ENCODE measurements at places on chromosomes 4 and X.
A peak's percentile ranks its signal among the peaks of the same experiment; 100 is the strongest.

- no peak overlapping the region for H3K4me3 ChIP-seq
- no peaks in the 10 kb centered on the region for H3K36me3 ChIP-seq
- DNase-seq = no peak
- H3K27ac ChIP-seq = no peak overlapping the region
- H3K4me1 ChIP-seq = no peaks in the 10 kb centered on the region
- no peaks in the 10 kb centered on the region for H3K27me3 ChIP-seq
These were observed 463.9 kb downstream of the RAPGEF2 start for GRCh38 chr4:159566786-159567185.

GRCh38 chr4:70008771-70009170 is 13.0 kb downstream of the STATH start:
- no peaks in the 10 kb centered on the region for H3K36me3 ChIP-seq
- no peaks in the 10 kb centered on the region for H3K4me1 ChIP-seq
- no peaks in the 10 kb centered on the region for H3K27me3 ChIP-seq
- H3K4me3 ChIP-seq = no peak overlapping the region
- H3K27ac ChIP-seq = no peak overlapping the region

- H3K4me3 ChIP-seq = no peak overlapping the region
- no peak overlapping the region for H3K27ac ChIP-seq
- no peaks in the 10 kb centered on the region for H3K27me3 ChIP-seq
- no peak for DNase-seq
These were observed 458.5 kb downstream of the AFF2 start for GRCh38 chrX:148958901-148959300.

DNA sequence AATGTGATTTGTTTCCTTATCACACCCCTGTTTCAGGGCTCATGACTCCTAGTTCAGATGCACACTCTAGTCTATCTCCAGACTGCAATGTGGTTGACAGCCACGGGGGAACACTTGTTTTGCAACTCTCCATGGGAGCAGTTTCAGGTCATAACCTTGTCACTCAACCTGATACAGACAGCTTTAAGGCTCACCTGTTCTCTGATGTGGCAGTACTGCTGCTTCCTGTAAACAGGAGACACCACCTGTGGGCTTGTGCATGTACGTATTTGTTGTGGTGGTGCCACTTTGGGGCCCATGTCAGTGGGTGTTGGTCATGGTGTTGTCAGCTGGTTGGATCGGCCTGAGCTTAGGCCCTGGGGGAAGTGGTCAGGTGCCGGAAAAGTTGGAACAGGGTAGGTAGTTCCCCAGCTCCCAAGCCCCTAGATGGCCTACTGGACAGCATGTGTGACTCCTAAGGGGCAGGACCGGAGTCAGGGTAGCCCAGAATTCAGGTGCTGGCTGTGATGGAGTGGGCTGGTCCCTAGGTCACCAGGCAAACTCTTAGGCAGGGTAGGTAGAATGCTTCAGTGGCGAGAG is 46.2 kb downstream of the FAM9B start:
- H3K27me3 ChIP-seq = no peaks in the 10 kb centered on the region
- no peak overlapping the region for H3K27ac ChIP-seq
- no peaks in the 10 kb centered on the region for H3K36me3 ChIP-seq

- DNase-seq = no peak
- no peaks in the 10 kb centered on the region for H3K36me3 ChIP-seq
- no peak overlapping the region for H3K27ac ChIP-seq
These were observed 17.1 kb upstream of the GPRIN3 start for GRCh38 chr4:89324671-89325070.

DNA sequence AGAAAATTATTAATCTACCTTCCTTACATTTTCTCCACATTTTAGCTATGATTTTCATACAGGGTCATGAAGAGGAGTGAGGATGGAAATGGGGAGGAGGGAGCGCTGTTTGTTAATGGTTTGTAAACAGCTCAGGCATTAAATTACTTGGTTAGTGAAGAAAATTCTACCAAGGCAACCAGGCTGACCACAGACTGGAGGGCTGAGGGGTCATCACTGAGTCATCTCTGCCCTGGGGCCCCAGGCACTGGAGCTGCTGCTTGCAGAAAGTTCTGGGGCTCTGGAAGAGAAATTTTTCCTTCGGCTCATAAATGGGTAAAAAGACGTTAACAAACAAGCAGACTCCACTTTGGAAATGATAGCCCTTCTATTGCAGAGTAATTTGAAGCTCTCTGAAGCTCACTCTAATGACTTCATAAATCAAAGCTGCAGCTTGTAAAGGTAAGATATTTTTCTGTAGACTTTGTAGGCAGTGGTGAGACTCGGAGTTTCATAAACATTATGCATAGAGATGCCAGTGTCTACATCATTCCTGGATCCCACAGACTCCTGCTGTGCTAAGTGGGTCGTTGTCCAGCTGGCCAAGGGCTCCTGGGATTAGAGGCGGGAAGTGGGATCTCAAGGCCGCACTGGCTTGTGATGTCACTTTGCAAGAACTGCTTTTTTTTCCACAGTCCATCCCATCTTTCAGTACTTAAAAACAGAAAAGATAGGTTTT is 159.6 kb downstream of the PTTG2 start:
- H3K27me3 ChIP-seq = no peaks in the 10 kb centered on the region
- no peak for DNase-seq
- H3K27ac ChIP-seq = no peak overlapping the region
- H3K36me3 ChIP-seq = peaks cover 30% of the 10 kb centered on the region

DNA sequence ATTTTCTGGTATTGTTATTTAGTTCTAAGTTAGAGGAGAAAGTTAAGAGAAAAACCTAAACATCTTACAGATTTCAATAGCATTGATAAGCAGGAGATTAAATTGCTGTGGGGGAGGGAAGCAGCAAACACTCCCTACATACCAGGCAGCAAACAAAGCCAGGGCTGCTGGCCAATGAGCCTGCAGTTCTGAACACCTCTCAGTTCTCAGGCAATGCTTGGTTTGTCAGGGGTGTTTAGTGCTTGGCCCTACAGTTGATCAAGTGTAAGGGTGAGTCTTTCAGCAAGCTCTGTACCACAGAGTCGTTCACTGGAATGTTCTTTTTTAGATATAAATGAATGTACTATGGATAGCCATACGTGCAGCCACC is 38.6 kb downstream of the EGFL6 start:
- DNase-seq = no peak
- no peak overlapping the region for H3K4me3 ChIP-seq
- H3K27me3 ChIP-seq = no peaks in the 10 kb centered on the region
- H3K27ac ChIP-seq = no peak overlapping the region
- H3K4me1 ChIP-seq = no peaks in the 10 kb centered on the region
- H3K36me3 ChIP-seq = no peaks in the 10 kb centered on the region

GRCh38 chr4:101037249-101037648 is 310.1 kb downstream of the PPP3CA start:
- no peak for DNase-seq
- H3K4me3 ChIP-seq = peak overlapping the region; percentile 67
- H3K36me3 ChIP-seq = peaks cover 12% of the 10 kb centered on the region
- H3K27me3 ChIP-seq = no peaks in the 10 kb centered on the region
- peaks cover 26% of the 10 kb centered on the region for H3K4me1 ChIP-seq
- H3K27ac ChIP-seq = peak overlapping the region; percentile 86

GRCh38 chrX:70432936-70433847 is 10.1 kb downstream of the GDPD2 start:
- peak overlapping the region; percentile 93 for H3K27ac ChIP-seq
- H3K4me3 ChIP-seq = peak overlapping the region; percentile 91
- DNase-seq = no peak
- H3K36me3 ChIP-seq = peaks cover 16% of the 10 kb centered on the region
- peaks cover 9% of the 10 kb centered on the region for H3K4me1 ChIP-seq
- H3K27me3 ChIP-seq = no peaks in the 10 kb centered on the region

DNA sequence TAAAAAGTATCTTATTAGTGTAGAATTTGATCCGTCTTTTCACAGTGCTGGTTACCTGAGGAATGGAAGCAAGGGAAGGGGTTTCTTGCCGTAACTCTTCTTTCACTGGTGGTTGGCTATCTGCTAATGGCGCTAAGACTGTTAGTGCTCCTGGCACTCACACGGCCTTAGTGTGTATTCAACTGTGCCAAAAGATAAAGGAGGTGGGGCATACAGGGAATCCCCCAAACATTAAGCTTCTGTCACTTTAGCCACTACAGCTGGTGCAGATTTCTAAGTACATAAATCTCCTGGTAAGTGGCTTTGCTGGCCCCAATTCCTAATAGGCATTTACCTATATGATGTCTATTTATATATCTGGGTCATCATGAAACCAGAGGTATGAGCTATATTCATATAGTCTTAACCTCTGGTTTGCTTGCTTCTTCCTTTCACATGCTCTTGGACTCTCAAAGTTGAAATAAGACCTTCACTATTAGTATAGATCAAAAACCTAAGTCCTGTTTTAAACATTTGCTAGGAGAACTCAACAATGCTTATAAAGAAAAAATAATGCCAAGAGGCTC is 95.1 kb downstream of the TSPAN7 start:
- no peaks in the 10 kb centered on the region for H3K36me3 ChIP-seq
- H3K27me3 ChIP-seq = no peaks in the 10 kb centered on the region
- no peak overlapping the region for H3K4me3 ChIP-seq
- DNase-seq = no peak

DNA sequence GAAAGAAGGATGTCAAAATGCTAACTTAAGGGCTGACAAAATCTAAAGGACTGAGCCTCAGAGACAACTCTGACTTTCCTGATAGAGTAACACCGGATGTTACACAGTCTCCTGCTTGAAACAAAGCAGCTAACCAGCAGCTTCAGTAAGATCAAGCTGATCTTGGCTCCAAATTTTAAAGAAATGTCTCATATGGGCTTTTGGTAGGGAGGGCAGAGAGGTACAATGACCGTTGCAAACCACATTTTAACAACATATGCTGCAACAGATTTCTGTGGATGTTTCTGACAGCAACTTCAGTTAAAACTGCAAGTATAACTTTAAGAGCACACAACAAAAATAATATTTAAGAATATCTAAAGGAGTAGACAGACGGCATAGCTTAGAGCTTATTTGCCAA is 9.1 kb downstream of the RPGR start:
- peaks cover 10% of the 10 kb centered on the region for H3K36me3 ChIP-seq
- DNase-seq = no peak
- no peaks in the 10 kb centered on the region for H3K27me3 ChIP-seq
- H3K27ac ChIP-seq = no peak overlapping the region
- no peak overlapping the region for H3K4me3 ChIP-seq

DNA sequence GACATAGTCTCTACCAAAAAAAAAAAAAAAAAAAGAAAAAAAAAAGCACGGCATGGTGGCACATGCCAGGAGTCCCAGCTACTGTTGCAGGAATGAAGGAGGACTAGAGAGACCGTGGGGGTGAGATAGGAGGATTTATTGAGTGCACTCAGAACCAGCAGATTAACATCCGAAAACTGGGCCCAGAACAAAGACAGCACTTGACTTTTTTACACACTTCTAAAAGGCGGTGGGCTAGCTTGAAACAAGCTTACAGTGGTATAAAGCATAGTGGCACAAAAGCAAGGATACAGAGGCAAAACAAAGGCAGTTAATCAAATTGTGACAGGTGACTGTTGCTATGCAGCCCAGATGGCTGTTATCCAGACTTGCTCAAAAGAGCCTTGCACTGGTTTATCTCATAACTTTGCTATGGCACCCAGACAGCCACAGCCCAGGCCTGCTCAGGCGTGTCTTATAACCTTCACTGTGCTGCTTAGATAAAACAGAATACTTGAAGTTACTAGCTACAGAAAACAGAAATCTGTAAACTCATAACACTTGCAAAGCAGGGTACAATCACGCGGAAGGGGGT is 9.9 kb upstream of the PI4K2B start:
- peak; percentile 22 for DNase-seq
- H3K27me3 ChIP-seq = no peaks in the 10 kb centered on the region
- H3K4me3 ChIP-seq = no peak overlapping the region
- H3K36me3 ChIP-seq = no peaks in the 10 kb centered on the region

- no peak overlapping the region for H3K27ac ChIP-seq
- no peaks in the 10 kb centered on the region for H3K36me3 ChIP-seq
- H3K4me1 ChIP-seq = no peaks in the 10 kb centered on the region
- DNase-seq = no peak
These were observed 37.0 kb upstream of the OTUD4 start for GRCh38 chr4:145217349-145217748.

DNA sequence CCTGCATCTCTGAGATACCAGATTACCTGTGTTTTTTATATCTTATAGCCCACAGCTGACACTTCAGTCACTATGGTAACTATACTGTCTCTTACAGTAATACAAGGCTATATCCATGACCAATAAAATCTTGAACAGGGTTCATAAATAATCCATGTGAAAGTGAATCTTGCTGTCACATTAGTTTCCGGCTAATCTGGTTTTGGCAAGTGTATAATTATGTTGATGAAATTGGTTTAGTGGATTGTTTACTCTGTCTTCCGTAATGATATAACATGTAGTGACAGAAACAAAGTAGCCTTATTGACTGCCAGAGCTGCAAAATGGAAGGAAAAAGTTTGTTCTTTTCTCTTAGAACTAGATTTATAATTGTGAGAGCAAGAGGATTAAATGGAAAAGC is 686.6 kb upstream of the PABPC4L start:
- no peak for DNase-seq
- no peak overlapping the region for H3K27ac ChIP-seq
- H3K27me3 ChIP-seq = no peaks in the 10 kb centered on the region
- no peaks in the 10 kb centered on the region for H3K4me1 ChIP-seq

GRCh38 chr4:169256856-169257761 is 13.6 kb downstream of the SH3RF1 start:
- no peak overlapping the region for H3K4me3 ChIP-seq
- no peak for DNase-seq
- H3K36me3 ChIP-seq = no peaks in the 10 kb centered on the region
- peaks cover 51% of the 10 kb centered on the region for H3K27me3 ChIP-seq
- no peak overlapping the region for H3K27ac ChIP-seq

- no peaks in the 10 kb centered on the region for H3K36me3 ChIP-seq
- no peak overlapping the region for H3K4me3 ChIP-seq
- H3K4me1 ChIP-seq = no peaks in the 10 kb centered on the region
- H3K27me3 ChIP-seq = no peaks in the 10 kb centered on the region
- H3K27ac ChIP-seq = no peak overlapping the region
These were observed 205.2 kb downstream of the ADGRL3 start for GRCh38 chr4:61405307-61405706.

- peaks cover 3% of the 10 kb centered on the region for H3K36me3 ChIP-seq
- no peak overlapping the region for H3K4me3 ChIP-seq
- no peaks in the 10 kb centered on the region for H3K27me3 ChIP-seq
- H3K27ac ChIP-seq = no peak overlapping the region
- H3K4me1 ChIP-seq = no peaks in the 10 kb centered on the region
These were observed 236.8 kb upstream of the VCX start for GRCh38 chrX:7606039-7606652.

DNA sequence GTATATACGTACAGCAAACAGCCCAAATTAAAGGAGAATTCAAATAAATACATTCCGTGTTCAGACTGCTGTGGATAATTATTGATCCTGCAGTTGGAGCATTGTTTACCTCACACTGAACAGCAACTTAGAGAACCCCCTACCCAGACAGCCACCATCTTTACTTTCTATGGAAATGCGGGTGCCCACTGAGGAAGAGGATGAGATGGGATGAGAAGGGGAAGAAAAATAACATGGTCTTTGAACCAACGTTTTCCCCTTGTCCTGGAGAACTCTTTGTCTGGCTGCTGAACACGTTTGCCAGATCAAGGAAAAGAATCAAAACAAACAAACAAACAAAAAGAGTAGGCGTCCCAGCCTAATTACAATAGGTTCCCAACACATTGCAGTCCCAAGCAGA is 1.5 kb downstream of the TSPAN5 start:
- peak overlapping the region; percentile 47 for H3K27ac ChIP-seq
- H3K27me3 ChIP-seq = no peaks in the 10 kb centered on the region
- peak overlapping the region; percentile 94 for H3K4me3 ChIP-seq
- H3K4me1 ChIP-seq = peaks cover 50% of the 10 kb centered on the region
